Fibroblast of skin of abdomen (primary cell): ENCODE measurements at places on chromosomes 13 and 19.
A peak's percentile ranks its signal among the peaks of the same experiment; 100 is the strongest.

DNA sequence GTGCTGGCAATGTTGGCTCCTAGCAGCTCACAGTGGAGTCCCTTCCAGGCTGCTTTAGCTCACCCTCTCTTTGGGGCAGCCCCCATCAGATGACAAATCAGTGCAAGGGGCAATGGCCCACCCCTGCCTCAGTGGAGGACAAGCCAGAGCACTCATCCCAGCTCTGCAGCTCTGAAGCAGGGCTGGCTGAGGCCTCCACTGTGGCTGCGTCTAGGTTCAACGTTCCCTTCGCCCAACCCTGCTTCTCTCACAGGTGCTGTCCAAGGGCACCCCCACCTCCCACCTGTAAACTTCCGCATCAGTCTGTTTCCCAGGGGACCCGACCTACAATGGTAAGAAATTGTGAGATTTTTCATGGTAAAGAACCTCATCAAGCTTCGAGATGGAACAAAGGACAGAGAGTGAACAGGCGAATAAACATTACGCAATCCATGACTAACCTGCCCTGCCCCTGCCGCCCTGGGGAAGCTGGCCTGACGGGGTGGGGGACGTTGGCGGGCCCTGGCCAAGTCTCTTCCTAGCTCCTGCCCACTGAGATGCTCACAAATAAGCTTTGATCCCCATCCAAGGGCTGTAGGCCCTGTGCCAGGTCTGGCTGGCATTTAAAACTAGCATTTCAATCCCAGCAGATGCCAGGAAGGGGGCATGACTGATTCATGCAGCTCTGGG lies 40.5 kb downstream of the DZIP1 start:
- no peak for DNase-seq

GRCh38 chr13:101486708-101487437 lies 34.4 kb downstream of the ITGBL1 start:
- no peak for DNase-seq

- no peak for DNase-seq
Measured at GRCh38 chr13:60326273-60326672, 70.7 kb upstream of the TDRD3 start.

GRCh38 chr19:38850976-38851621 lies 1.3 kb upstream of the HNRNPL start:
- DNase-seq = no peak

- DNase-seq = peak; percentile 79
Measured at GRCh38 chr13:103351035-103351828, 285.0 kb upstream of the SLC10A2 start.

DNA sequence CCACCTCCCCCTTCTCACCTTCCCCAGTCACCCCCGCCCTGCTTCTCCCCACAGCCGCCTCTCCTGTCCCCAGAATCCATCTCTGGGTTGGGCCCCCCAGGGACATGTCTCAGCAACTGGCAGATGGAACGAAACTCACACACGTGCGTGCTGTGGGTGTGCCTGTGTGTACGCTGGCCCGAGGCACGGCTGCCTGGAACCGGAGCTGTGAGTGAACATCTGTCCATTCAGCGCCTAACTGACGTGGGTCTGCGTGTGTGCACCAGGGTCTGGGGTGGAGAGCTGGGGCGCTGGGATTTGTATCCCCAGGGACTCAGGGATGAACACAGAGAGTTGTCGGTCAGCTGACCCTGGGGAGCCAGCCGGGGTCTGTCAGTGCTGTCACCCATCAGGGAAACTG lies 752 bp upstream of the HAS1 start:
- DNase-seq = no peak

- DNase-seq = no peak
Measured at GRCh38 chr19:18453269-18454024, 15.5 kb upstream of the ISYNA1 start.

- no peak for DNase-seq
Measured at GRCh38 chr13:109717686-109718085, 68.7 kb downstream of the IRS2 start.

DNA sequence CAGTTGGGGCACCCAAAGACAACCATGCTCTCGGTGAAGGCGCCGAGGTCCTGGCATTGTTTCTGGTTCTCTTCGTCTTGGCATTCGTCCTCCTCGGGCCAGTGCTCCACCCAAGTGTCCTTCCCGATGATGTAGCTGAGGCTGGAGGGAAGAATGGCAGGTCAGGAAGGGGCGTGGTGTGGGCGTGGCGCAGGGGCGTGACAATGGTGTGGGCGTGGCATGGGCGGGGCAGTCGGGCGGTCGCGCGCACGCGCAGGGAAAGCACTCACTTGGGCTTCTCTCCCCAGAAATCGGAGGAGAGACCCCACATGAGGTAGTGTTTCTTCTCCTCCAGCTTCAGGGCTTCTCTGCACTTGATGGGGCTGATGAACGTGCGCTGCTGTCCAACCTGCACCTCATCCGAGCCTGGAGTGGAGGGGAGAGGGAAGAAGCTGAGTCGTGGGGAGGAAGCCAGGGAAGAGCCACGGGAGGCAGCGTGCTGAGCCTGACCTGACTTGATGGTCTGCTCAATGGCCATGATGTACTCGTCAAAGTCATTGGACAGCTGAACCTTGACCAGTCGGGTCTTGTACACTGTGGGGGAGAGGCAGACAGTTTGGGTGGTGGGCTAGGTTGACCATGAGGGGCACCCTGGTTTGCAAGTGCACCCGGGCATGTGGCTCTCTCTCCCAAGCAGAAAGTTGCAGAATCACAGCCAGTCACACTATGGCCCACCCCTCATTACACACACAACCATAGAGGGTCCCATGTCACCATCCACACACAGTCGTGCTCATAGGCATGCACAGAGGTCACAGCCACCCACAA lies 8.1 kb upstream of the TNFSF14 start:
- no peak for DNase-seq

GRCh38 chr13:41236369-41236768 lies 27.0 kb downstream of the MTRF1 start:
- DNase-seq = no peak

GRCh38 chr13:46983881-46984280 lies 87.0 kb upstream of the HTR2A start:
- no peak for DNase-seq

- DNase-seq = peak; percentile 89
Measured at GRCh38 chr13:97855570-97856303, 97.7 kb upstream of the IPO5 start.
